ENCODE measurements at places on chromosomes 2 and 18. TPM values are rescaled to one million over a fixed set of nuclear protein-coding genes. Genes with fewer than 3 reads are reported as not detected.

ATG16L1 gene
- 24.4 TPM for total RNA-seq

ANKRD30BL gene
- not detected for total RNA-seq

MC2R gene
- total RNA-seq: not detected

MDH1B gene
- total RNA-seq: 0.56 TPM

DHRS9 gene
- not detected for total RNA-seq

- H3K4me1 ChIP-seq: peaks cover 5% of the 10 kb centered on the region
- no peak overlapping the region for H3K4me3 ChIP-seq
- H3K27ac ChIP-seq: no peak overlapping the region
- DNase-seq: no peak
- peaks cover 36% of the 10 kb centered on the region for H3K27me3 ChIP-seq
- H3K36me3 ChIP-seq: no peaks in the 10 kb centered on the region
These were observed 42.5 kb upstream of the GLI2 start for GRCh38 chr2:120693121-120693520.

DNA sequence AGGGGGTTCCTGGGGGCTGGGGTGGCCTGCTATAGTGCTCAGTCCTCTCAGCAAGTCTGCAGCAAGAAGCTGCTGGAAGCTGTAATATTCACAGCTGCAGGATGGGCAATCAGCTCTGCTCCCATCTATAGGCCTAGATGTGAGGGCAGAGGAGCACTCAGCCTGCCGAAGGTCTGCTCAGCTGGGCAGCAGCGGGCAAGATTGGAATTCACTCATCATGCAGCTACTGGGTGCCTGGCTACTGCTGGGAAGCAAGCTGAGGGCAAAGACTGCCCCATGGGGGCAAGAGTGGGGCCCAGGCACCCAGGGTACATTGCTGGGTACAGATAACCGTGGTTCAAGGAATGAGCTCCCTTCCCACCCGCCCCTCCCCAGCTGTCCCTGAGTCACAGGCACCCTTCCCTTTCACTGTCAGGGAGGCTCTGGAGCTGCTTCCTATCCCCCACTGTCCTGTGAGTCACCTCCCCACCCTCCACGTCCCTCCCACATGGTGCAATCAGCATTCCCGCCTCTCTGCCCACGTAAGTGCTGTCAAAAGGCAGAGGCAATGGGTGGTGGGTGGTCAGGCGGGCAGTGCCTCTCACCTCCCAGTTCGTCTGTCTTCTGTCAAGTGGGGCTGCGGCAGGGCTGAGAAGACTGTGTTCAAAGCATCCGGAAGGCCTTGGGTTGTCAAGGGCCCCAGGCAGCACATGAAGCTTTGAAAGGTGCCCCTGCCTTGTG, 169.2 kb downstream of the TRIM43 start:
- H3K4me3 ChIP-seq: no peak overlapping the region
- no peaks in the 10 kb centered on the region for H3K4me1 ChIP-seq

GRCh38 chr2:68292108-68292710, 27.5 kb downstream of the CNRIP1 start:
- no peak overlapping the region for H3K27ac ChIP-seq
- H3K27me3 ChIP-seq: peaks cover 11% of the 10 kb centered on the region
- H3K36me3 ChIP-seq: no peaks in the 10 kb centered on the region
- H3K4me1 ChIP-seq: no peaks in the 10 kb centered on the region

- peaks cover 2% of the 10 kb centered on the region for H3K27me3 ChIP-seq
- H3K4me3 ChIP-seq: no peak overlapping the region
- H3K4me1 ChIP-seq: no peaks in the 10 kb centered on the region
These were observed 436.8 kb upstream of the MYT1L start for GRCh38 chr2:2767837-2768236.

DNA sequence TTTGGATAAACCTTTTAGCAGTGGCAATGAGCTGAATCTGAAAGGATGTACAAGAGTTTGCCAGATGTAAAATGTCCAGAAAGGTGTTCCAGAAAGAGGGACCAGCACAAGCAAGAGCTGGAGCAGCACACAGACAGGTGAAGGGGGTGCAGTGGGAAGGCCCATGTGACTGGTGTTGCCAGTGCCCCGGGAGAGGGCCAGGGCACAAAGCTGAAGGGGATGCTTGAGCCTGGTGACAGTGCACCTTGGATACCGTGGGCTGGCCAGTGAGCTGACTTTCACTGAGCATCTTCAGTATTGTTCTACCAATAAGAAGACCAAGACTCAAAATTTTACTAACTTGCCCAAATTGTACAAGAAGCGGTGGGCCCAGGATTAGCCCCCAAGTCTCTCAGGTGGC, 132.3 kb upstream of the ALPP start:
- no peaks in the 10 kb centered on the region for H3K4me1 ChIP-seq
- H3K4me3 ChIP-seq: no peak overlapping the region
- no peak overlapping the region for H3K27ac ChIP-seq
- H3K36me3 ChIP-seq: no peaks in the 10 kb centered on the region
- no peak for DNase-seq
- H3K27me3 ChIP-seq: no peaks in the 10 kb centered on the region

GRCh38 chr2:168534926-168535325, 78.9 kb downstream of the CERS6 start:
- H3K4me1 ChIP-seq: peaks cover 63% of the 10 kb centered on the region
- no peak overlapping the region for H3K27ac ChIP-seq
- no peak overlapping the region for H3K4me3 ChIP-seq
- H3K36me3 ChIP-seq: peaks cover 20% of the 10 kb centered on the region
- no peaks in the 10 kb centered on the region for H3K27me3 ChIP-seq

GRCh38 chr2:137348301-137348700, 583.0 kb downstream of the THSD7B start:
- no peak for DNase-seq
- H3K4me1 ChIP-seq: no peaks in the 10 kb centered on the region
- no peak overlapping the region for H3K4me3 ChIP-seq
- no peaks in the 10 kb centered on the region for H3K36me3 ChIP-seq
- H3K27ac ChIP-seq: no peak overlapping the region

DNA sequence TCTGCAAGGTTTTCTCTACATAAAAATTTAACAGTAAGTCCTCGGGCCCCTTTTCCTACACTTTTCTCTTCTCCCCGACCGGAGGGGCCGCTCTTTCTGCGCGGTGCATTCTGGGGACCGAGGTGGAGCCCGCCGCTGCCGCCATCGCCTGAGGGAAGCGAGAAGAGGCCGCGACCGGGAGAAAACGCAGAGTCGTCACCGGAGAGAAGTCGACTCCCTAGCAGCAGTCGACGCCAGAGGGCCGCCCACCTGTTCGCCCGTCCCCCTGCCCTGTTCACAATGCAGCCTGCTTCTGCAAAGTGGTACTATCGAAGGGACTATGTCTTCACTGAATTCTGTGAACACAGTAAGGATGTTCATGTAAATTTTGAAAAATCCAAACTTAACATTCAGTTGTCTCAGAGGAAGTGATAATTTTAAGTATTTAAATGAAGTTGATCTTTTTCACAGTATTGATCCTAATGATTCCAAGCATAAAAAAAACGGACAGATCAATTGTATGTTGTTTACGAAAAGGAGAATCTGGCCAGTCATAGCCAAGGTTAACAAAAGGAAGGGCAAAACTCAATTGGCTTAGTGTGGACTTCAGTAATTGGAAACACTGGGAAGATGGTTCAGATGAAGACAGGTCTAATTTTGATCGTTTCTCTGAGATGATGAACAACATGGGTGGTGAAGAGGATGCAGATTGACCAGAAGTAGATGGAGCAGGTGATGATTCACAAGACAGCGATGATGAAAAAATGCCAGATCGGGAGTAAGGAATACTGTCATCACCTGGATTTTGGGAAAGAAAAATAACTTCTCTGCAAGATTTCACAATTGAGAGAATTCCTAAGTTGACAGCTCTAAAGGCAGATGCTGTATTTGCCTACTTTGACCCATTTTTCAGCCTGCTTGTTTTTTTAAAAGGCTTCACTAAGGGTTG, 55.8 kb downstream of the ASXL2 start:
- H3K4me1 ChIP-seq: peaks cover 70% of the 10 kb centered on the region
- peak overlapping the region; percentile 69 for H3K27ac ChIP-seq
- peaks cover 26% of the 10 kb centered on the region for H3K36me3 ChIP-seq
- no peaks in the 10 kb centered on the region for H3K27me3 ChIP-seq
- peak overlapping the region; percentile 68 for H3K4me3 ChIP-seq

DNA sequence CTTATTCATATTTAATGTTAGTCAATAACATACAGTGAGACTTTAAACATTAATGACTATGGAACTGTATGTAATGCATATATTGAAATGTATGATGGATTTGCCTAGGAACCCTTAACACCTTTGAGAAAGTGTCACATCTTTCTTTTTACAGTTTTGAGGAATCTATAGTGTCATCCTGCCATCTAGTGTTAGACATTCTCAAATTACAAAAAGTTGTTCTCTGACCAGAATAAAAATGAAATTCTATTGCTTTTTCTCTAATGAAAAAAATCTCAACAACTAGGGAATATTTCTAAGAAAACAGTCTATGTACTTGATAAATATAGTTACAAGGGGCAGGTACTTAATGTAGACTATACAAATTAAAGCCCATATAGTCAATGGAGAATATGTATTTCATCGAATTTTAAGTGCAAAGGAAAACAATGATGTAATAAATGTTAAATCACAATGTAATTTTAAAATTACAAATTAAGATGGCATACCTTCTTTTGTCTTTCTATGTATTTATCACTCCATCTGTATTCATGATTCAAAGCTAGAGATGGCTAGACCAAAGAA, 5.1 kb upstream of the CALCRL start:
- DNase-seq: no peak
- no peaks in the 10 kb centered on the region for H3K27me3 ChIP-seq
- H3K36me3 ChIP-seq: no peaks in the 10 kb centered on the region
- H3K27ac ChIP-seq: no peak overlapping the region
- peaks cover 4% of the 10 kb centered on the region for H3K4me1 ChIP-seq
- H3K4me3 ChIP-seq: no peak overlapping the region

DNA sequence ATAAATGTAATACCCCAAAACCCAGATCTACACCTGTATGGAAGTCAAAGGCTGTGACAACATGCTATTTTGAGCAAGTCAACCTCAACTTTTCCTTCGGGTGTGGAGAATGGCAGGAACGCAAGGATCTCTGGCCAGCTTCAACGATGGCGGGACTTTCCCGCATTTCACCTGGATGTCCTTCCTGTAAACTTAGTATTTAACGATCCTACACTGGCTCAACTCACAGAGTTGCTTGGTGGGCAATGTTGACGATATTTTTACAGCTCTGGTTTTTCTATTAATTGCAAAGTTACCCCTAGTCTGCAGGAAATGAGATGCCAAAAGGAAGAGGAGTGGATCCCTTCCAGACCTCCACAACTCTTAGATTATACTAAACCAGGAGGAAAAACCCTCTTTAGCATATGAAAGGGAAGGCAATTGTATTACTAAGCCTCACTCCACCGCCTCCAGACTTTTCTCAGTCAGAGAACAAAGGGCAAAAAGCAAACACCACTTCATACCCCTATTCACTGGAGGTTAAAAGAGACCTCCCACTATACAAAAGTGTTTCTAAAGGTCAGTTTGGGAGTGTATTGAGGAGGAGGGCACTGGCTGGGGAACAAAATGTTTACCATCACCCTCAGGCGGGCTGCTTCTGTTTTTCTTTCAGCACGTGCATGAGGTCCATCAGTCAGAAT, 56.5 kb upstream of the ACVR1 start:
- H3K27me3 ChIP-seq: no peaks in the 10 kb centered on the region
- peaks cover 10% of the 10 kb centered on the region for H3K4me1 ChIP-seq
- no peak for DNase-seq
- H3K27ac ChIP-seq: no peak overlapping the region
- H3K36me3 ChIP-seq: no peaks in the 10 kb centered on the region
- H3K4me3 ChIP-seq: no peak overlapping the region

- DNase-seq: peak; percentile 68
- no peak overlapping the region for H3K27ac ChIP-seq
- no peak overlapping the region for H3K4me3 ChIP-seq
- peaks cover 38% of the 10 kb centered on the region for H3K4me1 ChIP-seq
These were observed 46.4 kb upstream of the SPP2 start for GRCh38 chr2:234003972-234004617.

- H3K36me3 ChIP-seq: peaks cover 17% of the 10 kb centered on the region
- no peak for DNase-seq
- no peak overlapping the region for H3K4me3 ChIP-seq
- H3K27me3 ChIP-seq: no peaks in the 10 kb centered on the region
These were observed 153.2 kb upstream of the MYO3B start for GRCh38 chr2:170024721-170025120.

DNA sequence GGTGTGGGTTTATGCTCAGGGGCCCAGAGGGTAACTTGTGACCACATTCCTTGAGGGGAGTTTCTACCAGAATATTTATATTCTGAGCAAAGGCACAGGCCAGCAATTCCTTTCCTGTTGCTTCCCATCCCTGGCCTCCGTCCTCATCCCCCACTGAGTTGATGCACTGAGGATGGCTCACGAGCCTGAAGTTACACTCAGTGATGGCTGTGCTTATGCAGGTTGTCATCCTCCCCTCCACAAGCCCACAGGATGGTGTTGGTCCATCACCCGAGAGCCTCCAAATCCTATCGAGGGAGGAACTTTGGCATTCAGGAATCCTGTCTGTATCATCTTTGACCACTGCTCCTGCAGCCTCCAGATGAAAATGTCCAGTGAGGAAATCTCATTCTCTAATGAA, 28.4 kb upstream of the FHOD3 start:
- no peaks in the 10 kb centered on the region for H3K36me3 ChIP-seq
- H3K27ac ChIP-seq: no peak overlapping the region
- H3K4me1 ChIP-seq: no peaks in the 10 kb centered on the region

DNA sequence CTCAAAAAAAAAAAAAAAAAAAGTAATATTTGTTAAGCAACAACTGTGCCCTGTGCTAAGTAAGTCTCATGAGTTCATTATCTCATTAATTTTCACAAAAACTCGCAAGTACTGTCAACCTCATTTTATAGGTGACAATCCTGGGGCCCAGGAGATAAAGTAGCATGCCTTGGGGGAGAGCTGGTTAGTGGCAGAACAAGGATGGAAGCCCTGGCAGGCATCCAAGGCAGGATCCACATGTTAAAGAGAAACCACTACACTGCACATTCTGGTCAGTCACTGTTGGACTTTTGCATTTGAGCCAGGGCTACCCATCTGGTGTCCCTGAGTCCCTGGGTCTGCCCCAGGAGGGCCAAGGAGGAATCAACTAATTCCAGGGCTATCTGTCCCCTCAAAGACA, 54.6 kb downstream of the ZFP36L2 start:
- peaks cover 86% of the 10 kb centered on the region for H3K4me1 ChIP-seq
- H3K27ac ChIP-seq: peak overlapping the region; percentile 41
- H3K36me3 ChIP-seq: peaks cover 9% of the 10 kb centered on the region
- no peak overlapping the region for H3K4me3 ChIP-seq
- no peak for DNase-seq
- no peaks in the 10 kb centered on the region for H3K27me3 ChIP-seq

- H3K4me3 ChIP-seq: no peak overlapping the region
- H3K36me3 ChIP-seq: no peaks in the 10 kb centered on the region
- no peaks in the 10 kb centered on the region for H3K4me1 ChIP-seq
- no peaks in the 10 kb centered on the region for H3K27me3 ChIP-seq
These were observed 22.7 kb upstream of the DSC1 start for GRCh38 chr18:31185186-31185950.

Data from activated CD8-positive, alpha-beta T cell treated with anti-CD3 and anti-CD28 coated beads for 36 hours (primary cell).